Breast epithelium (tissue), 4 donors: ENCODE measurements at places on chromosomes 12 and 14. TPM values are rescaled to one million over a fixed set of nuclear protein-coding genes. Genes with fewer than 3 reads are reported as not detected.

The PRR4 gene
- total RNA-seq: 18.0 TPM

The LRRC43 gene
- 0.66 TPM for total RNA-seq

The TMEM30B gene
- total RNA-seq: 36.7 TPM

The ADGRD1 gene
- 18.7 TPM for total RNA-seq

The EML1 gene
- total RNA-seq: 11.3 TPM

The BCAT1 gene
- 8.8 TPM for total RNA-seq

The BTBD6 gene
- total RNA-seq: 86.1 TPM

The TEX52 gene
- not detected for total RNA-seq

The IL31 gene
- total RNA-seq: not detected

DNA sequence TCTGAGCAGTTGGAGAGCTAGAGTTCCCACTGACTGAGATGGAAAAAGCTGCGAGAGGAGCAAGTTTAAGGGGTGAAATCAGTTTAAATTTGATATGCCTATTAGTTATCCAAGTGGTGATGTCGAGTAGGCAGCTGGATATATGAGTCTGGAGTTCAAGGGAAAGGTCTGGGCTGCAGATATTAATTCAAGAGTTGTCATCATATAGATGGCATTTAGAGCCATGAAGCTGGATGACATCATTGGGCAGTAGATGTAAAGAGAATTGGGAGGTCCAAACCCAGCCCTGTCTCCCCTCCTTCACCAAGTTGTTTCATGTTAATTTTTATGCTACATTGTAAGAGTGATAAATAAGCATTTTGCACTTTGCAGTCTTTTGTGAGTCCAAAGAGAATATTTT, 898.1 kb downstream of the GALC start:
- no peak for DNase-seq

DNA sequence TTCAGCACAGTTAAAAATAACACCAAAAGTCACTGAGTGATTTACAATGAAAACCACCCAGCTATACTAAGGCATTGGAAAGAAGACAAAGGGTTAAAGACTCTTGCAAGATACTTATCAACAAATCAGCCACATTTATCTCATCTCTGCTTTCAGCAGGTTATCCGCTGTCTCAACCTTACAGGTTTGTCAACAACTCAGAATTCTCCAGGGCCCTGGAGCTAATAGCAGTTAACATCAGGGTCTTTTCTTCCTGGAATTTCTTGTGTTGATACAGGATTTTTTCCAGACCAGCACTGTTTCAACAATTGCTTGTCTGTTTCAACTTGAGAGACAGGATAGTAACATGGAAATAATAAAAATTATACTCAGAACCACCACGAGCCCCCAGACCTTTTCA, 3.5 kb downstream of the PKP2 start:
- DNase-seq: no peak

- no peak for DNase-seq
Observed at GRCh38 chr14:50985124-50985858, 41.0 kb upstream of the PYGL start.

GRCh38 chr12:3646561-3647241, 106.2 kb downstream of the CRACR2A start:
- peak; percentile 22 for DNase-seq

DNA sequence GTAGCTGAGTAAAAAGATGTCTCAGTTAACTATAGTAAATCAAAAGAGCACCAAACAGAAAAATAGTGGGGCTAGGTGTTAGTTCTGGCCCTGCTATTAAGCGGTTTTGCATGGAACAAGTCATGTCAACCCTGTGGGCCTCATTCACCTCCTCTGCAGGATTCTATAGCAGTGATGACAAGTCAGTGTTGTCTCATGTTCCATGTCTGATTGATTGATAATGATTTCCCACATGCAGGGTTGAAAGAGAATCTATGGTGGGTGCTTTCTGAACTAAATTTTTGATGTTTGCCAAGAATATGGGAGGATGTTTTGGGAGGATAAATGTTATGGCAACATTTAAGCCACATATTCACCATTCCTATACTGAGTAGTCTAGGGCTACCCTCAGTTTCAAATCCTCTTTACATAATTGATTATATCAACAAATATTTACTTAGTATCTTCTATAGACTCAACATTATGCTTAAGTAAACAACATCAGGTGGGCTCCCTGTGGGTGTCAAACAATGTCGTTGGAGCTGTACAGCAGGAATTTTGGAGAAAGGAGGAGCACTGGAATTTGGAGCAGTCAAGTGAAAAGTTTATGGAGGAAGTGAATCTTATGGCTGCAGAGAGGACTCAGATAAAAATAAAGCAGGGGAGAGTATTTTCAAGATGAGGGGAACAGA, 48.6 kb downstream of the IRAK3 start:
- DNase-seq: no peak

GRCh38 chr14:101256266-101256665, 305.0 kb upstream of the DIO3 start:
- DNase-seq: no peak

DNA sequence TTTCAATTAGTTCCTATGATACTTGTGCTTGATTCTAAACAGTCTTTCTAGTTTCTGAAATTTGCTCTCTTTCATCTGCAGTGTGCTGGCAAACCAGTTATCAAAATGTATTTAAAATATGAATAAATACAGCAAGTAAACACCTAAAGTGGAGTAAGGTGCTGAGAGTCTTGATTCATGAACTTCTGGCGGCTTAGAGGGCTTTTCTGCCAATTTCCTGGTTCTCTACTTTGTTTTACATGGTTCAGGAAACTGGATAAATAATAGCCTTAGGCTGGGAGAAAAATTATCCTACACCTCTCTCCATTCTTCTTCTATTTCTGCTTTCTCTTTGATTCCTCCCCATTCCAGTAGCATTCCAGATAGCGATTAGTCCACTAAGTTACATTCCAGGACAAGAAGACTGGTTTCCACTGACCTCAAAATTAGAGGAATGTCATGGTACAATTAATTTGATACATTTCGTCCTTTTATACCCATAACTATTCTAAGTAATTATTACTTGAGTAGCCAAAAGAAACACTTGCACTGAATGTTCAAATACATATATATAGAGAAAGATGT, 14.9 kb downstream of the ATP2B1 start:
- no peak for DNase-seq

GRCh38 chr12:124566161-124566996, 1.0 kb downstream of the NCOR2 start:
- DNase-seq: peak; percentile 92

DNA sequence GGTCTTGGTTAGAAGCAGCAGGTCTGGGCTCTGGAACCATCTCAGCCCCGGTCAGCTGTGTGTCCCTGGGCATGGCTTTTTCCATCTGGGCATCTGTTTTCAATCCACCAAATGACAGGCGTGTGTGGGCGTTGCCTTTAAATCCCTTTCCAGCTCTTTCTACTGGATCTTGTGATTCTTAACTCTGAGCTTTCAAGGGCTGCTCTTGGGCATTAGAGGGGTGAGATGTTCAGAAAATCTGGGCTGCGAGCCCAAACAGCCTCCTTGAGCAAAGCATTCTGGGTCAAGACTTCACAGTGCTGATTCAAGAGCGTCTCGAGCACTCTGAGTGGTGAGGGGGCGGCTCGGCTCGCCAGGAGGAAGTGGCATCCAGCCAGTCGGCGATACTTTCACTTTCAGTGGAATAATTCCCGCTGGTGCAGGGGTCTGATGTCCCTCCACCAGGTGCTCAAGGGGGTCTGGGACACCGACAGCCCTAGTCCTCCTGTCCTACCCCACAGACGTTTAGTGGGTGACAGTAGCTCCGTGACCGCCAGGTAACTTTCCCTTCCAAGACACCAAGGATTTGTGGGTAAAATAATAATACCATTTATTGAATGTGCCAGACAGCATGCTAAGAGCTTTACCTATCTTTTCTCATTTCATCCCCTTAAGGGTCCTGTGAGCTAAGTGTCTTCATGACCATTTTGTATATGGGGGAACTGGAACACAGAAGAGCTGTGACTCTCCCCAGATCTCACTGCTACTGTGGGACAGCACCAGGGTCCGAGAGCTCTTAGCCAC, 114.0 kb downstream of the PLXNC1 start:
- DNase-seq: peak; percentile 70

DNA sequence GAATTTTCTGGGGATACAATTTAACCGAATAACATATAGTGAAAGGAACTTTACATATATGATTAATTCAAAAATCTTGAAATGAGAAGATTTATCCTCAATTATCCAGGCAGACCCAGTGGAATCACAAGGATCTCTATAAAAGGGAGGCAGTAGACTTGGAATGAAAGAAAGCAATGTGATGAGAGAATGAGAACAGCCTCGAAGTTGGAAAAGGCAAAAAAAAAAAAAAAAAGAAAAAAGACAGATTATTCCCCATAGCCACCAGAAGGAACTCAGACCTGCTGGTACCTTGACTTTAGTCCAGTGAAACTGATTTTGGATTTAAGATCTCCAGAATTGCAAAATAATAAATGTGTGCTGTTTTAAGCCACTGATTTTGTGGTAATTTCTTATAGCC, 416.3 kb upstream of the OR4E1 start:
- no peak for DNase-seq

GRCh38 chr12:88854260-88854659, 274.0 kb upstream of the KITLG start:
- no peak for DNase-seq

GRCh38 chr14:101254805-101255764, 306.2 kb upstream of the DIO3 start:
- no peak for DNase-seq

DNA sequence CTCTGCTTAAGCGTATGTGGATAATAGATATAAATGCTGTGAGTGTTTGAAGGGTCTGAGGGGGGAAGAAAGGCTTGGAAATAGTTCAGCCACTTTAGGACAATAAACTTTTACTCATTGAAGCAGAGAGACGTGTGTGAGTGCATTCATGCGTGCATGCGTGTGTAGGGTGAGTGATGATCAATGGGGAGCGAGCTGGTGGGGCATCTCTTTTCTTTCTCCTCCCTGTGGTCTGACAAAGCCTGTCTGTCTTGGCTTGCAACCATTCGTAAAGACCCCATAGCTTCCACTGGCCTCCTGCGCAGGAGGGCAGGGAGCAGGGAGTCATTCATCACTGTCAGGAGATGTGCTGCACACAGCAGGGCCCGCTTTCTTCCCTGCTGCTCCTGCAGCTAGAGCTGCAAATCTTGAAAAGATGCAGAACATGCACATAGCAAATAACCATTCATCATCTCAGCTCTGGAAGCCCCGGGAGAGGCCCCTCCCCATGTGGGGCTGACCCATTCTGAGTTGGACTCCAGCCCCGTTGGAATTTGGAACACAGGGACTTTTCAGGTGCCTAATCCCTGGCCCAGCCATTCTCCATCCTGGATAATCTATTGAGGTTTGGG, 223.2 kb downstream of the PPM1H start:
- DNase-seq: no peak

DNA sequence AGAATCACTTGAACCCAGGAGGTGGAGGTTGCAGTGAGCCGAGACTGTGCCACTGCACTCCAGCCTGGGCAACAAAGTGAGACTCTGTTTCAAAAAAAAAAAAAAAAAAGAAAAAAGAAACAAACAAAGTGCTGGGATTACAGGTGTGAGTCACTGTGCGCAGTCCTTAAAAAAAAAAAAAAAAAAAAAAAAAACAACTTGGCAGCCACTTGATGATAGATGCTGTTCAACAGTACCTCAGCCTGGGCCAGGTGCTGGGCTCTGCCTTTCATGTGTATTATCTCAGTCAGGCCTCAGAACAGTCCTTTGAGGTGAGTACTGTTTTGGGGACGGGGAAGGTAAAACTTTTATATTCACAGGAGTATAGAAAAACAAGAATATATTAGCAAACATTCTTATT, 9.6 kb downstream of the ACADS start:
- DNase-seq: no peak

DNA sequence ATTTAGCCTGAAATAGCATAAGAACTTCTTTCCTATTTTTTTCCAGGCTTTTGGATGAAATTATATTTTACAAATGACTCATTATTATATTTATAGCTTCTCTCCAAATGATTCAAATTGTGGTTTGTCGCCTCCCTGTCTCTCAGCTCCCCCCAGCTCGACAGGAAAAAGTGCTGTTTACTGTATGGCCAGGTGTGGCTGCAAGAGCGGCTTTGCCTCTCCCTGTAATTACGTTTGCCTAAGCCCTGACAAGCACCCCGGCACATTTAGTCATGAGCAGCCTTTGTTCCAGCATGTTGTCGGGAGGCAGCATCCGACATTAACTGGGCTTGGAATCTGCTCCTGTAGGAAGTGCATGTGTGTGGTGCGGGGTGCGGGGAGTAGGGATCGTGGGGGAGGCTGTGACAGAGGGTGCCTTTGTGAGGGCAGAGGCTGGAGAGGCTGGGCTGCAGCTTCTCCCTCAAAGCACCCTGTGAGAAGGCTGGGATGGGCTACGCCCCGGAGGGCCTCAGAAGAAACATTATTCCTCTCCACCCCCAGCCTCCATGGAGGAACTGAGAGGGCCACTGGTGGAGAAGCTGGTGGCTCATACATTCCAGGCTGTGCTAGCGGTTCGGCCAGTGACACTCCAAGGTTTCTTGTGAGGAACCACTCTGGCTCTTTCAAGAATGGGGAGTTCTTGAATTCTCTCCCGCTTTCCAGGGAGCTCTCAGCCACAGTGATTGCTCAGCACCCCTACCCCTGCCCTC, 42.1 kb upstream of the CTDSP2 start:
- peak; percentile 66 for DNase-seq

GRCh38 chr12:12376646-12377448, 20.0 kb downstream of the BORCS5 start:
- no peak for DNase-seq

- DNase-seq: no peak
Observed at GRCh38 chr14:36344211-36344610, 23.8 kb upstream of the MBIP start.

- DNase-seq: no peak
Observed at GRCh38 chr12:105462831-105463230, 132.3 kb downstream of the C12orf75 start.

DNA sequence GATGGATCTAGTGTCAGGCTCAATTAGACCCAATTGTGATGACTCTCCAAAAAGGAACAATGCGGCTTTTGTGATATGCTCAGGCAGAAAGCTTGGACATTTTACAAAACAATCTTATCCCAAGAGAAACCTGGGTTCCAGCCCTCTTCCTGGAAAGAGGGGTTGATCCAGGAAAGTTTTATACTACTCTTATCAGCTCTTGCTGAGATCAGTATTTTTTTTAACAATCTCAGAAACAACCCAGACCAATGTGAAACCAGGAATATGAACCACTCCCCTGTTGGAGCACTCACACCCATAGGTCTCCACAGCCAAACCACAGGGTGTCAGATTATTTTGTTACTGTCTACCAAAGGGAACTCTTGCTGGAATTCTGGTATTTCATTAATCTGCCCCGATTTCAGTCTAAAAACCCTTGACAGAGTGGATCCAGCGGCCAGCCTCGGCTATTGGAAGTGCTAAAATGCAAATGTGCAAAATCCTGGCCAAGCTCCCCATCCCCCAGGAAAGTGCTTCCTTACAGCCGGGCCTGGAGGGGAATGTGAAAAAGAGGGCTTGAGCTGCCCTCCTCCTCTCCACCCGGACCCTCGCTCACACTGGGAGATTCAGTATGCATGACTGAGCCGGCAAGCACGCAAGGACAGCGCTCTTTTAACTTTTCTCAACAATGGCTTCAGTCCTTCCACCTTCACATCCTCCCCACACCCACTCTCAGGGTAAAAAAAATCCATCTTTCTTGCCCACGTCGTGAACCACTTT, 4.0 kb downstream of the FBXL14 start:
- DNase-seq: no peak
